ENCODE measurements at places on chromosomes 4 and X.

DNA sequence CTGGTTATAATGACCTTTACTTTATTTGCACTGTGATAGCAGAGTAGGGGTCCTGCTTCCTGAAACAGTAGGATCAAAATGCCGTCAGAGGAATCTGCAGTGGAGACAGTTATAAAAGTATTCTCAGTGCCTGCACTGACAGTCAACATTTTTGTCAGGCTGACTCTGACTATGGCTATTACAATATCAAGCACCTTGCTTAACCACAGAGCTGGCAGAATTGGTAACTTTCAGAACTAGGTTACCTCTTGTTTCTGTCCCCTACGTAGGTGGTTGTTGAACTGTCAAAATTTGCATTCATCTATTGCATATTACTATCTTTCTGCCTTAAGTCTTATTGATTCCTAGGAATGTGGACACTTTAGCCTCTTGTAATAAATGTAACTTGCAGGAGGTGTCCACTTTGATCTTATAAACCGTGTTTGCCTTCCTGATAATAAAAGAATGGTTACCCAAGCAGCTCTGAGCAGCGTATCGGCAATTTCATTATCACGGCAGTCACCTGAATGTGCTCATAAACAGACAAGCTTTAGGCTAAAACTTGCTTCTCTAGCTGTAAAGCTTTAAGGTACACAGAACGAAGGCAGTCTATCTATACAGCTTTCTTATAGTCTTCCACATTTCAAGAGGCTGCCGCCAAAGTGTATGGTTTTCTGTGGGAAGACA lies 353.0 kb upstream of the GALNT7 start:
- DNase-seq: no peak

- DNase-seq: no peak
Measured at GRCh38 chr4:124203613-124204238, 508.8 kb downstream of the ANKRD50 start.

DNA sequence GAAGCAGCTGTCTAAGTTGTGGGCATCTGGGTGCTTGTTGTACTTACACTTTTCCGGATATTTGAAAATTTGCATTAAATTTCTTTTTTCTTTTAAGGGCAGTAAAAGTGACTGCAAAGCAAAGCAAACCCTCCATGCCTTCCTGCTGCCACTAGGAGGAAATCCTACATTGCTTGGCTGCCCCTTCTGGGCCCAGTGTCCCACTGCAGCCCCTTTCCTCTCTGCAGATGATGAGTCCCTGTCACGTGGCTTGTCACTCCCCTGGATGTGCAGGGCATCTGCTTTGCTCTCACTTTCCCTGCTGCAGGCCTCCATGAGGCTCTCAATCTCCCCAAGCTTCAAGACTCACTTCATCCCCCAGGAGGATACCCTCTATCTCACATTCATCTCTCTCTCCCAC lies 12.7 kb downstream of the TSR2 start:
- DNase-seq: no peak

DNA sequence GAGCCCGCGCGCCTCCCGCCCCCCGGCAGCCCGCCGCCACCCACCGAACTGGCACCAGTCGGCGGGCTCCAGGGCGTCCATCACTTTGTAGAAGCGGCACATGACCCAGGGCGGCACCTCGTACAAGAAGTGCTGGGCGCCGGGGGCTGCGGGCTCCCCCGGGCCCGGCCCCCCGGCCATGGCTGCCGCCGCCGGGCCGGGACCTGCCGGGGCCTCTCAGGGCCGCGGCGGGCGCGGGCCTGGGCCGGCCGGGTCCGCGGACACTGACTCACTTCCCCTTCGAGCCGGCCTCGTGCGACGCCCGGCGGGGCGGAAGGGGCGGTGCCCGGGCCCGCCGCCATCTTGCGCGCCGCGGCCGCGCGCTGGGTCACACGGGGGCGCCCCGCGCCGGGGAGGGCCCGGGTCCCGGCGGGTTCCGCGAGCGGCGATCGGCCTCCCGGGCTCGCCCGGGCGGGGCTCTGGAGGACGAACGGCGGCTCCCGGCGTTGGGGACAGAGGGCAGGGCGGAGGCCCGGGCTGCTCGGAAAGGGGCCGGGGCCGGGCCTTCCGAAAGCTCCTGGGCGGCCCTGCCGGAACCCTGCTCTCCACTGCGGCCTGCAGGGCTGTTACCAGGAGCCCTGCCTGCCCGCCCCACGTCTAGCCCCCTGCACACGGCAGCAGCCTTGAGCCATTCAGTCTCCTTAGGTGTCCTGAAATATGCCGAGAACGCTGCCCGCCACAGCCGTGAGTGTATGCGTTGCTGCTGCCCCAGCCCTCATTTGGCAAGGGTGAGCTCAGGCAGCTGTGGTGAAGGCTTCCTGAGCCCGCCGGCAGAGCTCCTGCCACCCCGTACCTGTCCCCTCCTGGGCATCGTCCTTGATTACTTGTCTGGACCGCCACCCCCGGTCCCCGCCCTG lies at the start of gene IRAK1:
Gene IRAK1, minus strand, starts transcription at position 270 of the 896 bp plus-strand sequence. Its CDS starts 90 bp downstream, at position 180.
- DNase-seq: no peak

GRCh38 chr4:81257021-81257420 lies 42.0 kb upstream of the PRKG2 start:
- DNase-seq: no peak

GRCh38 chr4:98485816-98486345 lies 172.5 kb downstream of the TSPAN5 start:
- no peak for DNase-seq

GRCh38 chrX:72408885-72409284 lies 103.2 kb upstream of the CITED1 start:
- no peak for DNase-seq

DNA sequence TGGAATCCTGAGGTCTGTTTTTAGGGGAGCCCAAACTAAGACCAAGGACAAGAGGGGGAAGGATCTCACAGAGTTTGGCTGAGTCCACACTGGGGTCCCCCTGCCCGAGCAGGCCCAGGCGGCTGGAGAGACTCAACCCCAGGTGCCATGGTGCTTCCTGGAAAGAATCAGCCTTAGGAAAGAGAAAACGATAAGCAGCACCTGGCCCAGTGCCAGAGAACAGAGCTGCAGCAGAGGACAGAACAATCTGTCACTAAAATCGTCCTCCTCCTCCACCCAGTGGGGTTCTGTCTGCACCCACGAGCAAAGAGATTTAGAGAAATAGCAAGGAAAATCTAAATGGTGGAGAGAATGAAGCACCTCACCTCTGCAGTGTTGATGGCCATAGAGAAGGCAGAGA lies 470.5 kb downstream of the BCOR start:
- no peak for DNase-seq

DNA sequence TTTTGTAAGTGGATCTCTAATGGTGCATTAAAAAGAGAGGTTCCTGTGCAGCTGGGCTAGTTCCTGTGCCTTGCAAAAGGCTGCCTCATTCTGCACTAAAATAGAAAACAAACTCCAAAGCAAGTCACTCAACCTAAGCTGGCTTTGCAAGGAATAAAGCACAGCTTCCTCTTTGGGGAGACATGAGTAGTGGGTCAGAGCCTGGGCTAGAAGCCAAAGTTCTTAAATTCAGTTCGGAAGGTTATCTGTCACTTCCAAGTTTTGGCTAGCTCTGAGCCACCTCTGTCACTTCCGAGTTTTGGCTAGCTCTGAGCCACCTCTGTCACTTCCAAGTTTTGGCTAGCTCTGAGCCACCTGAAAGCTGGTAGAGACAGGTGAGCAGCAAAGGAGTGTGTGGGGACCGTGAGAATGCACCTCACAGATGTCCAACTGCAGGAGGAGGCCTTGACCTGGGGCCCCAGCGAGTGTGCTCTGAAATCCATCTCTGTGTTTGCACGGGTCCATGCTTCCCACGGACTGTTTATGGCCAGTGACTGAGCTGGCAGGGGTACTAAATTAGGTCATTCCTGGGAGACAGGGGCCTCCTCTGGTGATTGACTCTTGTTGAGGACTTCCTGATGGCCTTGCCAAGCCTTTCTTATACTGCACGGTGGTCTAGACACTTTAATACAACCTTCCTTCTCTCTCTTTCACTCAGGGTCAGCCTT lies 36.4 kb upstream of the MAMLD1 start:
- DNase-seq: no peak

- no peak for DNase-seq
Measured at GRCh38 chr4:78323439-78323838, 228.1 kb upstream of the ANXA3 start.

DNA sequence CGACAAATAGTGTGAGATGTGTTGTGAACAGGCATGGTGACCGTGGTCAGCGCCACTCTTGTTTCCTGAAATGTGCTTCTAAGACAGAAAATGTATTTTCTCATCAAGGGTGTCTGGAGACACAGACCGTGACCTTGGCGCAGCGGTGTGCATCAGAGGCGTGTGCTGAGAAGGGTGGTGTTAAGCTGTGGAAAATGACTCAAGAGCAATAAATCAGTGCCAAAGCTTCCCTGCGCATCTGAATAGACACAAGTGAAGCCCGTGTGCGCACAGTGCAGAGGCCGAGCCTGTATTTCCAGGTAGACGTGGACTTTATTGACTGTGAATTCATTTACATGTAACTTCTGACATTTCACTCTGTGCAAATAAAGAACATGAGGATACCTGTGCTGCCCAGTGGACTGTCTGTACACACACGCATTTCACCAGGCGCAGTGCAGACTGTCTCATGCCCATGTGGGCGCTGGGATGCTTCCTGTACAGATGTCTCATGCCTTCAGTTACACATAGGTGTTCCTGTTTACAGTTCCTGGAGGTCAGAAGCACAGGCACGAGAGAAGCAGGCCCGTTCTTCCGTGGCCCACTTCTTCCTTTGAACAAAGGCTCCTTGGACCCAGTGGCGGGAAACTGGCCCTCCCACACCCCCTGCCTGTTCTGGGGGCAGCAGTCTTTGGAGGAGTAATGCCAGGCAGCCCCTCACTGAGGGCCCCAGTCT lies 31.9 kb downstream of the NSG1 start:
- DNase-seq: no peak

- no peak for DNase-seq
Measured at GRCh38 chr4:2079926-2080325, 20.8 kb downstream of the NAT8L start.

DNA sequence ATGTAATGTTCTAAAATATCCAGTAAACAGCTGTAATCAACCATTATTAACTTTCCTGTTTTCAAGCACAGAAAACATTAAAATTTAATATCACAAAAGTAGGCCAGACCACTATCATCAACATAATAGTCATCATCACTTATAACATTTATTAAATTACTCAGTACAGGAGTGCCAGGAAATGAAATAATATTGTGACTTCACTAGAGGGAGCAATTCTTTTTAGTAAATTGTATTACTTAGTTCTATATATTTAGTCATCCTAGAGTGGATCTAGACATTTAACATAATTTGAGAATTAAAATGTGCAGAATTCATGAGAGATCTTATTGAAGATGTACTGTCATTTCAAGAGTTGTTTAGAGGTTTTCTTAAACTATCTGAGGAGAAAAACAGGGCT lies 33.6 kb downstream of the PITX2 start:
- no peak for DNase-seq

DNA sequence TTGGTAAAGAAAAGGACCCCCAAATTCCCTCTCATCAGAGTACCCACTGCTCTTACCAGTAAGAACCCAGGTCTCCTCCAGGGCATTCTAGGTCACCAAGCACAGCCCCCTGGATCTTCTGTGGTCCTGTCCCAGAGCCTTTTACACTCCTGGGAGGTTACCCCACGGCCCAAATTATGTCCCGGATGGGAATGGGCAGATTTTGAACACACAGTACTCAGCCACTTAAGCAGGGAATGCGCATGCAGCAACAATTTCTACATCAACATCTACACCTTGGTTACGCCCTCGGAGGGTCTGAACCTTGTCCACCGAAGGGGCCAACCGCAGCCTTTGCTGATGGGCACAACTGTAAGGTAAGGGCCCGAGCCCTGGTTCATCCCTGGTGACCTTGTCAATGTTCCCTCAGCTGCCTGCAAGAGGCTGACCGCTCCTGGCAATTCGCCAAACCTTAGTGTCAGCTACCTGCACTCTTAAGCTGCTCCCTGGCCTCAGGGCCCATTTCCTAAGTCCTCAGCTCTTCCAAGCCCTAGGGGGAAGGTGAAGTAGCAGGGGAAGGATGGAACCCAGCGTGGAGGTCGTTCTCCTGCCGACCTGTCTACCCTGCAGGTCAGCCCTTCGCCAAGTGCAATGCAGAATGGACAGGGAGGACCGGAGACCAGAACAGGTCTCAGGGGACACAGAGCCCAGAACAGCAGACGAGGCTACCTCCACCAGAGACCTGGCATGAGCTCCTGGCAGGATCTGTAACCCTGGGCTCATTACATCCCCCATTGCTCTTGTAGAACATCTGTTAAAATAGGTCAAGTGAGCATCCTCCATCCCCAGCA lies 5.9 kb downstream of the TIMP1 start:
- DNase-seq: no peak

DNA sequence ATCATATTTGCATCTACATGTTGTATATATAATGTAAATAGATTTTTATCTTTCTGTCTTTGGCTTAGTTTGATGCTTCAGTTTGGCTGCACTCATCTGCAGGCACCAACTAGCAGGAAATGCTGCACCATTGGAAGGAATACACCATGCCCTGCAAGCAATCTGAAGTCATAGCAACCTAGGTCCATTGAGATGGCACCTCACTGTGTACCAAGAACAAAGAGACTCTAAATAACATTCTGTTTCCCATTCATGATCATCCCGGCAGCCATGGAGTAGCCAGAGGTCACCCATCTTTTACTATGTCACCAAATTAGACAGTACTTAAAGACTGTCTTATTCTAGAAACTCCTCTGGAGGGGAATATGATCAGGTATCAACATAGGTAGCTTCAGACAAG lies 40.8 kb upstream of the HS6ST2 start:
- no peak for DNase-seq

- no peak for DNase-seq
Measured at GRCh38 chr4:8230891-8231290, 31.8 kb downstream of the SH3TC1 start.

DNA sequence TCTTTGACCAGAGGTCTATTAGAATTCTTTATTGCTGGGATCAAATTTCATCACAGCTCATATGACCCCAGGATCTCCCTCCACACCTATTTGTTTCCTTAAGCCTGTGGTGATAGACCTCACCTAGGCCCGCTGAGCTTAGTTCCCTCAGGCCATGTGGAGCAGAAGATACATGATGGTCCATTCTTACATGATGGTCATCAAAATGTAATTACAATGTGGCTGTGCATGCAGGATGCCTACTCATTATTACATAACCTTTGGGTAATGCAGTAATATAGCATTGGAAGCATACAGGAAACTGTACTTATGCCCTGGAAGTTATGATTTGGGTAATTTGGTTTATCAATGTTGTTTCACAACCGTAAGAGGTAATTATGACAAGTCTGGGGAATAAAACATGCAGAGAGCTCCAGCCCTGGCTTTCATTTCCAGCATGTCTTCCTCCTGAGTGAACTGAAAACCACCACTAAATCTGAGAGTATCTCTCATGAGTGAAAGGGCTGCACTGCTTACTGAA lies 67.0 kb upstream of the AGA start:
- DNase-seq: no peak

GRCh38 chr4:77662396-77662795 lies 56.8 kb downstream of the CXCL13 start:
- DNase-seq: no peak

DNA sequence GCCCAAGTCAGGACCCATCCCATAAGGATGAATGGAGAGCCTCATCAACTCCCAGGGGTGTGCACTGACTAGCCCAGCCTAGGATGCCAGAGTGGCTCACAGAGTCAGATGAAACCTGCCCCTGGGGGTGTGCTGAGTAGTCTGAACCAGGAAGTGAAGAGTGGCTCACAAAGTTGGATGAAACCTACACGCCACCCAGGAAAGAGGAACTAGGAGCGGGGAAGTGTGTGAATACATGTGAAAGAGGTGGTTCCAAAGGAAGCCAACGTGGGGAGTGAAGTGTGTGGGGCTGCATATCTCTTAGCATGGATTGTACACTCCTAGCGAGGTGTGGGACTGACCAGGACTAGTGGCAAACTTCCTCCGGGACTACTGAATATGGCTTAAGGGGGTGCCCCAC lies 902.1 kb upstream of the NDST4 start:
- no peak for DNase-seq

Measured in cortex of kidney (tissue), 1 donor.